ENCODE measurements at places on chromosomes 5 and 9.
A peak's percentile ranks its signal among the peaks of the same experiment; 100 is the strongest.

DNA sequence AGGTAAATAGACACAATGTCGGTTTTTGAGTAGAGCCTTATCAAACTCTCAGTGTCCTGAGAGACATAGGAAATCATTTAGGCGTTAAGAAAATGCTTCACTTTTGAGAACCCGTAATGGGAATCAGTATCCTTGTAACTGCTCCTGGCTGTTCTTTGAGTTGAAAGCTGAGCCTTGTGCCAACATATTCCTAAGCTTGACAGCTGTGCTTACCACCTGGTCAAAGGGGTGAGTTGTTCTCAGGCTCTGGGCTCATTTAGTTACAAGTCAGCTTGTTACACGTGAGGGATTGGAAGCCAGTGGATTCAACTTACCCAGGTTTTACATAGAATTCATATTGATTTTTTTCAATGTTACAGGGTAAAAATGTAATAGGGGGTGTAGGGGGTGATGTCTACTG is 145.9 kb downstream of the GABRB2 start:
- no peak for DNase-seq

- no peak for DNase-seq
Measured at GRCh38 chr5:95508550-95508949, 46.2 kb downstream of the SKIC3 start.

DNA sequence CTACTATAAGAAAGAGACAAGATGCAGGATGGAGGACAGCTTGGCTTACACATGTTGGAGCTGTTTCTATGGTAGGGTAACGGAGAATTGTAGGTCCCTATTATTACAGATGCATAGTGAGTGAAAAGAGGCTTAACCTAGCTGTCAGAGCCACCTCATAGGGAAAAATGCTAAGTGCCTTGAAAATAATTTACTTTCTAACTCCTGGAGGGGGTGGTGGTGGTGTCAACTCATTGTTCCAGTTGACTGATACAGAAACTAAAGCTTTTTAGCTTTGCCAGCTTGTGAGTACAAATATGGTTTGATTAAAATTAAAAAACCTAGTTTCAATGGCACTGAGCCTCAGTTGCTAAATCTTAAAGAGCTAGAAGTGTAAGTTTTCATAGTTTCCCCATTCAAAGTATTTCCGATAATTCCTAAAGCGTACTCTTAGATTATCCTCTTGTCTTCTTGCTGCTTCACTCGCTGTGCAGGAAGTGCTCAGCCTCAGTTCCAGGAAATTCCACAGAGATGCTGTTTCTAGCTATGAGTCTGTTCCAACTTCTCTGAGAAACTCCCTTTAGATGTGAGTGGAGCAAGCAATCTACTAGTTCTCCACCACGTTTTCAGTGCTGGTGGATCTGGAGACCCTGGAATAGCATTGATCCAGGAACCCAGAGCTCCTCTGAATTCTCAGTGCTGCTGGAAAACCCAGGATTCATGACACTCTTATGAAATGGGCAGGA is 265.2 kb downstream of the DMAC1 start:
- no peak for DNase-seq

DNA sequence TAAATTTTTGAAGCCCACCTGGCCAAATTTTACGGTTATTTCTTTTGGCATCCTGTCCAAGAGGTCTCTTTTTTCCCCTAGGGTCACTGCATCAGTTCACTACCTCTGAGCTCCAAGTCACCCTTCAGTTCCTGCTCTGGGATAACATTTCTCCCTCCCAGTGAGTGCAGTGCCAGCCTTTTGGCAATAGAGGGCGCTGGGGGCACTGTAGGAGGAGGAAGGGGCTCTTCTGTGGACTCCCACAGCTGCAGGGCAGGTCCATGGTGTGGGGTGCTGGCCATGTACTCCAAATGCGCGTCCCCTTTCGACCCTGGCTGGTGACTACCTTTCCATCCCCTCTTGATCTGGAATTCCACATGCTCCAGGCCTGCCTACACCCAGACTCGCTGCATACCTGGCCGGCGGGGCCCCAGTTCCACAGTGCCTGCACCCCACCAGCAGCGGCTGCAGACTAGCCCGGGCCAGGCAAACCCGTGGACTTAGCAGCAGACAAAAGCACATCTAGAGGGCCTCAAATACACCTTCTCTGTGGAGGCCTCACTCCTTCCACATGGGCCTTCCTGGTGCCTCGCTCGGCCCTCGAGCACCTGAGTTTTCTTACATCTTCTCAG is 20.3 kb upstream of the NINJ1 start:
- DNase-seq, result peak; percentile 73

- DNase-seq, result no peak
Measured at GRCh38 chr5:55421074-55421529, 113.3 kb downstream of the MTREX start.

- DNase-seq, result no peak
Measured at GRCh38 chr5:9108162-9108561, 437.7 kb downstream of the SEMA5A start.

DNA sequence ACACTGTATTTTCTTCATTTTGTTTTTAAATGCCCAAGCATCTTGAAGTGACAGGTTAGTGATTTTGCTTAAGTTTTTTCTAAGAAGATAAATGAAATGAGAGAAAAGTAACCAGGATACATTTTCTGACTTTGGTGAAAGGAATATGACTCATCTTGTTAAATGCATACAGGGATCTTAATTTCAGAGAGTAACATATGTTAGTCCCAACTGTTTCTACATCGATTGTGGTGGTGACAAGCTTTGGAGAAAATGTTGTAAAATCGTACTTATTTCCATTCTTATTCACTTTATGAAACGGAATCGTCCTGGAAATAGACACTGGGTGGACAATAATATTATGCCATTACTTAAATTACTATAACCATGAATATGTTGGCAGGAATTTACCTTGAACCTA is 107.5 kb downstream of the KCNN2 start:
- no peak for DNase-seq

GRCh38 chr5:57738301-57738700 is 255.7 kb upstream of the ACTBL2 start:
- no peak for DNase-seq

DNA sequence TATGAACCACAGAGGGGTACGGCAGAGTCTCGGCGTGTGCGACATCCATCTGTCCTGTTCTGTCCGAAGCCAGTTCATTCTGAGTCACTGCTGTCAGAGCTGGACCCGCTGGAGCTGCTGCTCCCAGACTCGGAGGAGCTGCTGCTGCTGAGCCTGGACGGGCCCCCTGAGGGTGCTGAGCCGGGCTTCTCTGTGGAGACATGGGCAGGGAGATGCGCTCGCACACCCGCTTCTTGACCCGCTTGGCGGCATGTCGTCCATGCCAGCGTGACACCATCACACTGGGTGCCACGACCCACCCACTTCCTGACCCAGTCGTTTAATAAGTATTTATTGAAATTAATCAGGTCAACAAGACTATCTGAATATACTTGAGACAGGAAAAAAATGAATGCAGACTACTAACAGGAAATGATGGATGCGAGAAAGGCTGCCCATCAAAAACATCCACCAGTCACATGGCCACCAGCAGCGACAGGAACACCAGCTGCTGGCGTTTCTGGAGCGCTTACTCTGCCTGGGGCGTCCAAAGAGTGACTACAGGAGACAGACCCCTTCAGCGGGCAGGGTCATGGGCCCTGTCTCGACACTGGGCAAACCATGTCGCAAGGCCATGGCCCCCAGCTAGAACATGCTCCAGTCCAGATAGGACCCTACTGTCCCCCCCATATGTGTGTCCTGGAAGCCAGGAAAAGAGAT is 8.4 kb downstream of the BRD3OS start:
- no peak for DNase-seq

DNA sequence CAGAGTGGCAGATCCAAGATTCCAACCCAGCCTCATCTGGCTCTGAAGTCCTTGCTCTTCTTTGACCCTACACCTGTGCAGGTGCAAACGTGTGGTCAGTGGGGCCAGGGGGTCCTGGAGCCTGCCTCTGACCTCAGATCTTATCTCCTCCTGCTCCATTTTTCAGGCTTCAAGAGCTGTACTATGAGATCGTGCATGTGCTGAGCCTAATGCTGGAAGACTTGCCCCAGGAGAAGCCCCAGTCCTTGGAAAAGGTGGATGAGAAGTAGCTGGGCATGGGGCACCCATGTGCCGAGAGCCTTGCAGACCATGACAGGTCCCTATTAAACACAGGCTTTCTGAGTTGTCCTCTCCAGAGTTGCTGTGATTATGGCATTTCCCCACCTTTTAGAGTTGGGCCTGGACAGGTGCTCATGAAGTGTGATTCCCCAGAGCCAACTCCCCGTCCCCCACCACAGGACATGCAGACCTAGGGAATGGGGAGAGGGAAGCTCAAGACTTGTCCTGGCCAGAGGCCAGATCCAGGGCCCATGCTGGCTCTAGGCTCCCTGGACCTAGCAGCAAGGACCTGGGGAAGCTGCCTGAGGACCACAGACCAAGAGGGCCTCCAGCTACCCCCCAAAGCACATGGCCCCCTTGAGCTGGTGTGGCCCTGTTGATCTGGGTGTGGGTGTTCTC is 22.5 kb downstream of the PITX1 start:
- no peak for DNase-seq

GRCh38 chr9:137405677-137406081 is 17.3 kb downstream of the EXD3 start:
- DNase-seq, result no peak

DNA sequence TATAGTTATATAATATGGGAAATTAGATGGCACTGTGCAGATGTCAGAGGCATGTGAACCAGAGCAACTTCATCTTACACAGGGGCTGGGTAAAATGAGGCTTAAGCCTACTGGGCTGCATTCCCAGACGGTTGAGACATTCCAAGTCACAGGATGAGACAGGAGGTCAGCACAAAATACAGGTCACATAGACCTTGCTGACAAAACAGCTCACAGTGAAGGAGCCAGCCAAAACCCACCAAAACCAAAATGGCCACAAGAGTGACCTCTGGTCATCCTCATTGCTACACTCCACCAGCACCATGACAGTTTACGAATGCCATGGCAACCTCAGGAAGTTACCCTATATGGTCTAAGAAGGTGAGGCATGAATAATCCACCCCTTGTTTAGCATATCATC is 479.4 kb downstream of the TLR4 start:
- DNase-seq, result no peak

DNA sequence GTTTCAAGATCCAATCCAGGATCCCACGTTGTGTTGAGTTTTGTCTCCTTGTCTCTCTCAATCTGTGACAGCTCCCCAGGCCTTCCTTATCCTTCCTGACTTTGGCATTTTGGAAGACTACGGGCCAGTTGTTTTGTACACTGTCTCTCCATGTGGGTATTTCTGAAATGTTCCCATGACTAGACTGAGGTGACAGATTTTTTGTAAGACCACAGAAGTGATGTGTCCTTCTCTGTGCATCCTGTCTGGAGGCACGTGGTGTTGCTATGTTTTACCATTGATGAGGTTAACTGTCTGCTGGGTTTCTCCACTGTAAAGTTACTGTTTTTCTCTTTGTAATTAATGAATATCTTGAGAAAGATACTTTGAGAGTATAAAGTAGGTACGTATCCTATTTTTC is 15.7 kb upstream of the PDZD2 start:
- no peak for DNase-seq

- no peak for DNase-seq
Measured at GRCh38 chr5:14810928-14811572, 60.5 kb downstream of the ANKH start.

DNA sequence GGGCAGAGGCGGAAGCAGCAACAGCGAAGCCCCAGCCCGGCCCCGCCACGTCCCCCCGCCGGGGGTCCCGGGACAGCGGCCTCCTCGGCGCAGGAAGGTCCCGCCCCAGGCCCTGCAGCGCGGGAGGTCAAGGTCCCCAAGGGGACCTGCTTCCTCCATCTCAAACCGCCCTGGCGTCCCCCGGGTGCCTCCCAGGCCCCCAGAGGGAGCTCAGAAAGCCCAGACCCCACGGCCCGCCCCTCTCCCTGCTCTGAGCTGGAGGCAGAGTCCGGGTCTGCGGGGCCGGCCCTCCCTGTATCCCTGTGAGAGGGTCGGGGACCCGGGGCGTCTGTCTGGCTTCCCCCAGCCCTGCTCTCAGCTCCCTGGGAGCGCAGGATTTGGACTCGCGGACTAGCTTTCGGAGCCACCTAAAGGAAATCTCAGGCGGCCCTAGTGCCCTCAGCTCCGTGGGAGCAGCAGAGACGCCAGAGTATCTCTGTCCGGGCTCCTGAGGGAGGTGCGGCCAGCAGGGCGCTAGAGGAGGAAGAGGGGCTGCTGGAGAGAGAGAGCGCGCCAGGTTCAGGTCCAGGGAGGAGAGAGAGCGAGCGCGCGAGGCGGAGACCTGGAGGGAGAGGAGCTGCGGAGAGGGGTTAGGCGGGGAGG is 30.7 kb downstream of the EXOC3 start:
- peak; percentile 73 for DNase-seq

- no peak for DNase-seq
Measured at GRCh38 chr5:34487159-34487879, 168.8 kb upstream of the RAI14 start.

- DNase-seq, result no peak
Measured at GRCh38 chr5:101390151-101390908, 487.2 kb upstream of the ST8SIA4 start.

GRCh38 chr9:99244344-99245260 is 22.5 kb downstream of the SEC61B start:
- no peak for DNase-seq
